Central memory CD8-positive, alpha-beta T cell (primary cell): ENCODE measurements at places on chromosomes 7 and 10.

GRCh38 chr7:87608431-87608830 is 7.7 kb upstream of the ABCB1 start:
- DNase-seq, result no peak

DNA sequence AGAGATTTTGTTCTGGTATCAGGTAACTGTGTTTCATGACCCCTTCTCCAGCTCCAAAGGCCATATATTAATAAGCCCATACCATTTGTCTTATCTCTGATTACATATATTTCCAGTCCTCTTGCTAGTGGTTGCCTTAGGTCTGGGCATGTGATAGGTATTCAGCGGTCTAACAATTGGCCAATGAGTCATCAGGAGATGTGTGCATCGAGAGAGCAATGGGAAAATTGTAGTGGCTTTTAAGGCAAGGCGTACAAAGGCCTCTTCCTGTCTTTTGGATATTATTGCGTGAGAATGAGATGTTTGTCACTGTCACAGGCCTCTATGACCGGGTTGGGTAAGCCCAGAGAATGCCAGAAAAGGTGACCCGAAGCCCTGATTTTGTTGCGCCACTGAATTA is 38.6 kb upstream of the SFRP5 start:
- DNase-seq, result no peak

GRCh38 chr7:6172910-6173295 is 99.5 kb downstream of the CYTH3 start:
- DNase-seq, result no peak

DNA sequence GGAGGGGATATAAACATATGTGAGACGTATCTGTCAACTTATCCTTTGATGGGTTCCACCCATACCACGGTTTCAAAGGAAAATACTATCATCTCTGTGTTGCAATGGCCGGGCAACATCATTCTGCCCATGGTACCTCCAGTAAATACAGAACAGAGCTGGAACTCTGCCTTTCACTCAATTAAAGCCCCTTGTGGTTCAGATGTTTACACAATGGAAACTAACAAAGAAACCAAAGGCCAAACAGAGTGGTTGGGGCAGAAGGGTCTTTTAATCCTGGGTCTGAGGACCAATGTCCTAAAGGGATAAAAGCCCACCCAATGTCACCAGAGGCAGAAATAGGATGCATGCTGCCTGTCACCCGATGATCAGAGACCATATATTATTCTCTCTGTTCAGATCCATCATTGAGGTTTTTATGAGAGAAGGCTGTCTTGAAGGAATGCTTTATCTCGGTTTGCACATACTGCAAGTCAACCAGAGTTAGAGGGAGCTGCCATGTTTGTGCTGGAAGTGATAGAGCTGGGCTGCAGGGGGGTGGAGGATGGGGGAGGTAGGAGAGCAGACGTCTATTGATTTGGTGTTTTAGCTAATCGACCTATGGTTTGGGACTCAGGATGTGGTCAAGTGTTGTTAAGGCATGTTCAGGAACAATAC is 105.4 kb upstream of the FRMD4A start:
- DNase-seq, result no peak

DNA sequence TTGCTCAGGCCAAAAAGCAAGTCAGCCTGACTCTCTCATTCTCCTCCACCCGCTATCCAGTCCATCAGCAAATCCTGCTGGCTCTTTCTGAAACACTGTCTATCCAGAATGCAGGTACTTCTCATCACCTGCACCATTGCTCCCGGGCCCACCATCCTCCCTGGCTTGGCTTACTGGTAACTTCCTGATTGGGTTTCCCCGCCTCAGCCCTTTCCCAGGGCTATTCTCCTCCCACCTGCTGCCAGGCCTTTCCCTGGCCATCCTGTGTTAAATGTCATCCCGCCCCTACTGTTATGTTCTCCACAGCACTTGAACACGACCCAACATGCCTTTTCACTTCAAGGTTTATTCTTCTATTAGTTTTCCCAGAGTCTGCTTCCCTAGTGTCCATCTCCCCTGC is 124.0 kb downstream of the CNNM2 start:
- DNase-seq, result no peak

- DNase-seq, result peak; percentile 16
These were observed 81.9 kb upstream of the CALN1 start for GRCh38 chr7:72493850-72494661.

- no peak for DNase-seq
These were observed 3.6 kb downstream of the GARS1 start for GRCh38 chr7:30598121-30598876.

DNA sequence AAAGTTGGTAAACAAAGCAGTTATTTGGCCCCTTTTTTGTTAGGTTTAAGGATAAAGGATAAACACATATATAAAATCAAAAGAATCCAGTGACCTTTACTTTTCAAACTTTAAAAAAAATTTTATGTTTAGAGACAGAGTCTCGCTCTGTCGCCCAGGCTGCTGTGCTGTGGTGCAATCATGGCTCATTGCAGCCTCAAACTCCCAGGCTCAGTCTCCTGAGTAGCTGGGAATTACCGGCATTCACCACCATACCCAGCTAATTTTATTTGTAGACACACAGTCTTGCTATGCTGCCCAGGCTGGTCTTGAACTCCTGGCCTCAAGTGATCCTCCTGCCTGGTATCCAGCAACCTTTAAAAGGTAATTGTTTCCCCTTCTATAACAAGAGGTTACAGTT is 31.3 kb downstream of the GNA12 start:
- DNase-seq, result no peak

DNA sequence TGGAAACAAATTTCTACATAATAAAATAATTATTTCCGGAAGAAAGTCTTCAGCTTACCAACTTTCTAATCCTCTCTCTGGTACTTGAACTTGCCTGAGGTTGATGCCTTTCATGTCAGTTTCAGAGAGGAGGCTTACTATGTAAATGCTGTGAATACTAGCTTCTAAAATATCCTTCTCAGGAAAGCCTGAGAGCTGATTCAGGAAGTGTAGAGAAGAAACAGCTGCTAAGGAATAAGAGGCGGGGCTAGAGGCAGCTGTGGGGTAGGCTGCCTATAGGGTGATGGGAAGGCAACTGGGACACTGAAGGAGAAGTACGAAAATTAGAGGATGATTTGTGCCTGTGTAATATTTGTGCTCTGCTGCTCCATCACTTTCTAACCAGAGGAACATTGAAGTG is 69.3 kb downstream of the AVL9 start:
- no peak for DNase-seq

- no peak for DNase-seq
These were observed 55.6 kb upstream of the NRP1 start for GRCh38 chr10:33390046-33390445.

DNA sequence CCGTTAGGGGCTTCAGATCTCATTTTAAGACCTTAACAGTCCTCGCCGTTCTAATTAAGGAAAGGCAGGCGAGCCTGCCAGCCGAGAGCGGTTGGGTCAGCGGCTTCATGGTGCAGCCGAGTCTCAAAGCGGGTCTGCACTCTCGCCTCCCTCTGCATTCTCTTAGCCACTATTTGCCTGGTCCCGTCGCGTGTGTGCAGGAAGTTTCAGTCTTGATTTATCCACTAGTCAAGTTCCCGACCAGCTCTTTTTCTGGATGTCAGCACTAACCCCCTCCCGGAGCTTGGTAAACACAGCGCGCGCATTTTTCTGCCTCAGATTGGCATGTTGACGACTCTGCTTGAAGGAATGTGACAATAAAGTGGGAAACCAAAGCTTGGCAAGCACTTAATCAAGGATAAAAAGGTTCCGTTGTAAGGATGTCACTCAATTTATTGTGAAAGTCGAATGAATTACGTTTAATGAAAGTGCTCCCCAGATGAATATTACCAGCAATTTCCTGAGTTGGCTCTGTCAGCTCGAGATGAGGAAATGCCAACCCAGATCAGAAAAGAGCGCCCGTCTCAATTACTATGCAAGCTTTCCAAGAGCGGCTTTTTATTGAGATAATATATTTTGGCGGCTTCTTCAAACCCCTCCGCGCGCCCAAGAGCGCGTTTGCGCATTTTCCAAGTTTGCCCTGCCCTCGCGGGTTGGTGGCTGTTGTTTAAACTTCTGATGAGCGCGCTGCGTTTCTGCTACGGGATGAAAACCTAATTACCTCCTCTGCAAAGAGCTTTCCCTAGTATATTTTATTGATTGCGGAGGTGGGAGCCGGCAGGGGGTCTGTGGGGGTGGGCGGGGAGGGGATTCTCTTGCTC is 7.9 kb downstream of the NXPH1 start:
- DNase-seq, result no peak

- DNase-seq, result no peak
These were observed 171.3 kb upstream of the BMPER start for GRCh38 chr7:33733870-33734650.

DNA sequence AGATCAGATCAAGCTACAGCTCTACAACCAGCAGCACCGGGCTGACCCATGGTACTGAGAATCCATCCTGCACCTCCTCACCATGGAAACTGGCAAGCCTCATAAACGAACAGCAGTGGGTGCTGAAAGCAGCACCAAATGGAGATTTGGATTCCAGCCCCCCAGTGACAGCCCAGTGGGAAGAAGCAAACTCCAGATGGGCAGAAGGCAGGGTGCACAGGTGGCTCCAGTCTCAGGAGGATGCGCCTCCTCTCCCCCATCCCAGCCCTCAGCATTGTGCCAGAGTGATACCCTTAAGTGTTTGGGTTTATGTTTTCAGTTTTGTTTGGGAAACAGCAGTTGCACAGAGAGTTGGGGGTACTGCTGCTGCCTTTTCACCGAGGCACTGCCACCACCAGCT is 20.6 kb upstream of the SMO start:
- DNase-seq, result no peak

DNA sequence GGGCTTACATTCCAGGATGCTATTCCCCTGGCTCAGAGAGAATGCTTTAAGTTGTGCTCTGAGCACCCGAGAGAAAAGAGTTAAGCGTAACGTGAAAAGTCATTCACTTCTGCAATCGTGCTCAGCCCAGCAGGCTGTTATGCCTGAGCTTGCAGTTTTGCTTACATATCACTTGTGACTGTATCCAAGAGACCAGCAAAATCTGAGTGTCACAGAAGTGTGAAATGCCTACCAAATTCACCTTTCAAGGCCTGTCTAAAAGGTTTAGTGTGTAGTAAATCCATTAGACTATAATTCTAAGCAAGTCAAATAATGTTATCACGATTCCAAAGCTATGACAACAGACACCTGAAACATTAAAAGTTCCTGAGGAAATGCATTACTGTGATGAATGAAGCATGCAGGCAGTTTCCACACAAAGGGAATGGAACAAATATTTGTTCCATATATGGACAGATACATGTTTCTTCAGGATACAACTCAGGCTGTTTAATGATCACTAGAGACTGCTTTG is 20.1 kb downstream of the ITGB1 start:
- DNase-seq, result no peak

- no peak for DNase-seq
These were observed 55.2 kb downstream of the ELFN1 start for GRCh38 chr7:1725199-1725690.

DNA sequence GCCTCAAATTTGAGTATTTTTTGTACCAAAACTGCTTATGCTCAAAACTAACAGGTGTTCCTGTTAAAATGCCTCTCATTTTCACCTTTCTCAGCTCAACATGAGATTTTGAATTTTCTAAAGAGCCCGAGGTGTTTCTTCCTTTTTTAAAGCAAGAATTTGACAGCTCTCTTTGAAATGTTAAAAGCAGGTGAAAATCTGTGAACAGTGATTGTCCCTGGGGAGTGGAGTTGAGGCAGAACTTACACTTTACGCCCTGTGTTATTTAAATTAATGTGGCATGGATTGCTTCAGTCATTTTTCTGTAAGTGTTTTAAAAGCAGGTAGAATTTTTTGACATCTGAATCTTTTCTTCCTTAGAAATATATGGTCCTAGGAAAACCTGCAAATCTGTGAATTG is 9.2 kb upstream of the GPR15LG start:
- no peak for DNase-seq

DNA sequence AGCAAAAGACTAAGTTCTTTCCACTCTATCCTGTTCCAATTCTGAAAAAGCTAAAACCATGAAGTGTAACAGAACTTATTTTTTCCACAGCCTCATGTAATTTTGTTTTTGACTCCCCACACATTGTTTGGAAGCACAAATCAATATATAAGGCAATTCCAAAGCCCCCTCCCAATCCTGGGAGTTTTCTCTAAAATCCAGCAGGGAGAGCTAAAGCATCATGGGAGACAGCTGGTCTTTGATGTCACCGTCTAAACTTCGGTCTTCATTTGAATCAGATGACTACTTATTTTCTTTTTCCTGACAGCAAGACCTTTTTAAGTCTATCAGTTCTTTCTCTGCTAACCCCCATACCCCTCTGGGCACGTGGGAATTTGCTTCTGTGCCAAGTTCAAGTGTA is 33.3 kb upstream of the PON1 start:
- DNase-seq, result no peak

GRCh38 chr7:104922182-104923009 is 91.6 kb upstream of the KMT2E start:
- DNase-seq, result no peak

DNA sequence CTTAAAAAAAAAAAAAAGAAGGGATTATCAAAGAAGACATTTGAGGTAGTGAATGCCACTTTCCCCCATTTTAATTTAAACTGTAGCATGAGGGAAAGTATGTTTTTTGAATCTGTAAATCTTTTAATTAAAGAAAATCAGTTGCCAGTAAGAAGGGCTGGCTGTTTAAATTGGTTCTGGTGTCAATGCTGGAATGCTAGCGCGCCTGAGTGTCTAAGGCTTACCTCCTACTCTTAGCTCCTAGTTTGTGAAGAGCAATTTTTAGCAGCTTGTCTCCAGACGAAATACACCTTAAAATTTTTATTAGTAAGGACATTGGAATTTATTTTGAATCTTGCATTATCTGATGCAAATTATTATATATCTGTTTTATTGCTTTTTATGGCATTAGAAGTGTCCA is 54.1 kb downstream of the UBE3C start:
- no peak for DNase-seq

- no peak for DNase-seq
These were observed 595.9 kb downstream of the DNAJB6 start for GRCh38 chr7:157932498-157933218.

GRCh38 chr7:150946421-150947240 is 31.5 kb downstream of the KCNH2 start:
- no peak for DNase-seq

DNA sequence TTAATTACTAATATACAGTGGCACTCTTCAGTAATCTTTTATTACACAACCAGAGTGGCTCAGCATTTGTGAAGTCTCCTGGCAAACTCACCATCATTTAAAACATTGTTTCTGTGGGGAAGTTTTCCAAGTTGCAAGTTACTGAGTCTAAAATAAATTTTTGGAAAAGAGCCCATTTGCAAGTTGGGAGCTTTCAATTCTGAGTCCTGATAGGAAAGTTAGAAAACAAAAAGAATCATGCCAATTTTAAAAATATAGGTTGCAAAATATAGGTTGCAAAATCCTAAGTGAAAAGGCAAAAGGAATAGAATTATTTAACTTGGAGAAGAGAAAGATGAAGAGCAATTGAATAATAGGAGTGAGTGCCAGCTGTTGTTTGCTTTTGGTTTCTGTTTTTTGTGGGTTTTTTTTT is 378.8 kb upstream of the C7orf33 start:
- no peak for DNase-seq

- no peak for DNase-seq
These were observed 62.3 kb downstream of the RAMP3 start for GRCh38 chr7:45219801-45220435.

GRCh38 chr7:35646289-35647023 is 48.5 kb downstream of the HERPUD2 start:
- DNase-seq, result no peak

GRCh38 chr7:106357675-106358074 is 72.9 kb upstream of the NAMPT start:
- DNase-seq, result no peak

GRCh38 chr10:94125856-94126255 is 132.1 kb downstream of the PLCE1 start:
- DNase-seq, result no peak
